ENCODE measurements at places on chromosomes 1 and 21.

DNA sequence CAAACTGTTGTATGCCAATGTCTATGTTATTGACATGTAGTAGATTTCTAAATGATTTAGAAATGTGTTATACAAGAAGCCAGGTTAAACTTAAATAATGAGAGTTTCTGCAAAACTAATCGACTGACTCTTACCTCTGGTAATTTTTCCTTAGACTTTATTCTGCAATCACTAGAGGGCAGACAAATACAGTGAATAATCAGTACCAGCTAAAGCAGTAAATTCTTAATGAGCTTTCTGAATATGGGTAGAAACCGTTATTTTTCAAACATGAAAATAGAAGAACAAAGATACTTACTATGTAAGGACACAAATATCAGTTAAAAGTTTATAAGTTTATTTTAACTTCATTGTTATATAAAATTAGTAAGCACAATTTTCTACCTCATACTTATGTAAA is 97.9 kb upstream of the RGS1 start:
- DNase-seq = no peak

DNA sequence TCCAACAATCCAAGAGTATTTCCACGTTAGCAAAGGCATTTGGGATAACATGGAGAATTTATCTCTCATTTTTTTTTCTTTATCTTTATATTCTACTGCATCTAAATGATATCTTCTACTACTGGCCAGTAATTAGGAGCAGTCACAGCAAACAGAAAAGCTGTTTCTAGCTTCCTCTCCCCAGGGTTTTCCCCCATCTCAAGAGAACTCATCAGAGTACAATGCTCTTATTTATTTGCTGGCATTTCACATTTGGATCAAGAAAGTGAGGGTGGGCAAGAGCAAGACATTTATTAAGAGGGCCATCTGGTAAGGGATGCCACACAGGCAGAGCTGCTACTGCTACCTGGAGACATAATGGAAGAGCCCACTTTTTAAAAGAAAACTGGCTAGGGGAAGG is 368.2 kb downstream of the USH2A start:
- DNase-seq = no peak

- peak; percentile 77 for DNase-seq
Observed at GRCh38 chr1:6497215-6497866, 5.9 kb upstream of the PLEKHG5 start.

DNA sequence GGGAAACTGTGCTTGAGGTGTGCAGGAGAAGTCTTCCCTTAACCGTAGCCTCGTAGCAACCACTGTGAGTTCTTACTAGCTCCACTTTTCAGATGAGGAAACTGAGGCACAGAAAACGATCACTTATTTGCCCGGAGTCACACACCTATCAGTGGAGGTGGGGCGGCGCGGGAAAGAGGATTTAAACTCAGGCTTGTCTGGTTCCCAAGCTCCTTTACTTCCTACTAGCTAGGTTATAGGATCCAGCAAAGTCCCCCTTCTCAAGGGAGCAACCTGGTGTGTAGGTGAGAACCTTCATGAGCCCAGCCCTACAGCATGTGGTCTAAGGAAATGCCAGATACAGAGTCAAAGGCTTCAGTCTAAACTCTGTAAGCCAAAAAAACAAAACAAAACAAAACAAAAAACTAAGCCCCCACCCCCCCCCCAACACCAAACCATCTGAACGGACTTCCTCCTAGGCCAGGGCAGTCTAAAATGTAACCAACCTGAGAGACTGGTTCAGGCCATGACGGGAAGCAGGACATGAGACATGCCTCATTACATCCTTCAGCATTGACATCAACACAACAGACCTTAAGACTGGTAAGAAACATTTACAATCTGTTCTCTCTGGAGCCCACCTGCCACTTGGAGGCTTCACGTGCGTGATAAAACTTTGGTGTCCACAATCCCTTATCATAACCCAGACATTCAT is 709 bp upstream of the FBXO42 start:
- DNase-seq = no peak

DNA sequence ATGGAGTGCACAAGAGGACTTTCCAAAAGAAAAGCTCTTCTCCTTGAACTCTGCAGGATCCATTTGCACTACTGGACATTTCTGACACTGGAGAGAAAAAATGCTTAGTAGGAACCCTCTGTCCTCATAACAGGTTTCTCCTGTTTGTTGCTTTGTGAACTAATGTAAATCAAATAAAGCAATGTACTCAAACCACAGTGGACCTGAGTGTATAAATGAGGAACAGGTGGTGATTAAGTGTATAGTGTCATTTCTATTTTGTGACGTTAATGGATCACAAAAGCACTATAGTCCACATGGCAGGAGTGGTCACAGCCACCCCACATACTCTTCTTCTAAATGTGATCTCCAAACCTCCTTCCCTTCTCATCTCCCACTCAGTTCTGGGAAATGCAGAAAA is 268.4 kb upstream of the DUSP10 start:
- DNase-seq = no peak

- DNase-seq = no peak
Observed at GRCh38 chr1:16171314-16172151, 15.7 kb upstream of the EPHA2 start.

- DNase-seq = no peak
Observed at GRCh38 chr1:92340154-92340553, 41.3 kb downstream of the RPAP2 start.

- no peak for DNase-seq
Observed at GRCh38 chr1:224175617-224176016, 7.4 kb upstream of the DEGS1 start.

DNA sequence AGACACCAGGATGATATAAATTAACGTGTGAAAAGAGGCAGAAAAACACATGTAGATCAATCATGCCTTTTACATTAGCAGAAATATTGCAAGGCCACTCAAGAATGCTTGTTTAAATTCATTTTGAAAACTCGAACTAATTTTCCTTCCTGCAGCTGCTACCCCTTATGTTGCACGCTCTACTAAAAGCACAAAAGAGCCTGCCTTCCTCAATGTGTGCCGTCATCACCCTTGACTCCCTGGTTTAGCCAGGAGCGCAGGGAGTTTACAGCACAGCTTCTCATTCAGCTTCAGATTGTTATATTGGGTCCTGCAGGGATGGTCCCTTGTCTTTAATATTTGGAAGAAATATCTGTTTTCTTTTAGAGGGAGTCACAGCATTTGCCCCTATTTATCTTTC is 10.1 kb upstream of the ST6GALNAC5 start:
- DNase-seq = no peak

DNA sequence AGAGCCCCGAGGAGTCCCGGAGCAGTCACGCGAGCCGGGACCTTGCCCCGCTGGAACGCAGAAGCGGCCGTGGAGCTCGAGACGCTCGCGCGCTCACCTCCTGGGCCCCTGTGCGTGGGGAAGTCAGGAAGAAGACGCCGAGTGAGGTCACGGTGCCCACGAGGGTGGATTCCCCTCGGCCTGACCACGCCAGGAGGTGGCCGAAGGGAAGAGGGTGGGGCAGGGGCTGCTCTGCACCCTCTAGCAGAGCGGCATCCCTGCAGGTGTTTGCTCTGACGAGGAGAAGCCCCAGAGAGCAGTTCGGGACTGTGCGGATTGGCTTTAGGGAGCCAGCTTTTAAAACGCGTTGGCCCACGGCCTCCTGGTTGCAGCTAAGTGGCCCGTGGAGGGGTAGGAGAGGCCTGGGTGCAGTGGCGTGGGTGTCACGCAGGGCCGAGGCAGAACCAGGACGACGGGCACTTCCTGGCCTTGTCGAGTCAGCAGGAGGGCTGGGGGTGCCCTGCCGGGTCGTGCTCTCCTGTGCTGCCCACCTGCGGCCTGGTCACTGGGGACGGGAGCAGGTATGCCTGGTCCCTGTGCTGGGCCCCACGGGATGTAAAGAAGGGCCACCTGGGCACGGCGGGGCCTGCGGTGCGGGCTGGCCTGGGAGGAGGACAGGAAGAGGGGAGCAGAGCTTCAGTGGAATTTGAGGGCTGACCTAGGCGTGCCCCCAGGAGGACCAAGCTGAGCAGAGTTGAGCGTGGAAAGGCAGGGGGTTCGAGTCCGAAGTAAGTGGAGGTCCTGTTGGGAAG is 1.0 kb downstream of the PDXK start:
- no peak for DNase-seq

GRCh38 chr21:42495027-42495426 is 997 bp downstream of the RSPH1 start:
- DNase-seq = no peak

GRCh38 chr1:209305221-209305954 is 278.1 kb upstream of the CAMK1G start:
- DNase-seq = no peak

GRCh38 chr1:94259635-94260289 is 22.4 kb upstream of the ARHGAP29 start:
- no peak for DNase-seq

GRCh38 chr21:16709866-16710550 is 802.8 kb upstream of the CXADR start:
- DNase-seq = peak; percentile 6

DNA sequence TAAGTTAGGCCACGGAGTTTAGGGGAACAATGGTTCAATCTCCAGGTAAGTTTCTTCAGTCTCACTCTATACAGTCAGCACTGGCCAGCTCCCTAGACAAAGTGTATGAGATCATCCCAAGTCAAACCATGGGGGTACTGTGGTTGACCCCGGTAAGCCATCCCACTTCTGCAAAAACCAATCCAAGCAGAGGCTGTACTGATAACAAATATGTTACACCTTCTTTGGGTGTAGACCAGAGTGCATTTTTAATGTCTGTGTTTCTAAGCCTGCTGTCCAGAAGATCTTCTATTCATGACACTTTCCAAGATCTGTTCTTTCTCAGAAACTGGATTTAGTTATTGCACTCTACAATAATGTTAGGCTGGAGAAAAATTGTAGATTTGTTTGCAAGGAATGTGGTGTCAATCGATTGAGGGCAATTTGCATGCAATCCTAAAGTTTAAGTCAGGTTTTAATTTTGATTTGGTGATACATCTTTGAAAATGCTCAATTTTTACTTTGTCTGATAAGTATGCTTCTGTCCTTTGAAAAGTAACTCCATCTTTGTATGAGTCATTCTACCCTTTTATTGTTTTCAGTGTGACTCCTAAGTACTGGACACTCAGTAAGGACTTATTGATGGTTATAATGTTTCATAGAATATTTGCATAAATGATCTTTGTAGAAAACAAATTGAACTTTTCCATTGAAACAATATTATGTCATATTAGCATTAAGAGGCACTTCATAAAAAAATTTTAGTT is 152.4 kb downstream of the HLX start:
- no peak for DNase-seq

GRCh38 chr1:16248007-16248436 is 11.0 kb upstream of the CPLANE2 start:
- DNase-seq = no peak

- DNase-seq = no peak
Observed at GRCh38 chr1:224874775-224875174, 54.7 kb upstream of the DNAH14 start.

- DNase-seq = no peak
Observed at GRCh38 chr1:173934440-173934839, 17.3 kb upstream of the SERPINC1 start.

- no peak for DNase-seq
Observed at GRCh38 chr1:195970209-195970608, 638.0 kb downstream of the KCNT2 start.

DNA sequence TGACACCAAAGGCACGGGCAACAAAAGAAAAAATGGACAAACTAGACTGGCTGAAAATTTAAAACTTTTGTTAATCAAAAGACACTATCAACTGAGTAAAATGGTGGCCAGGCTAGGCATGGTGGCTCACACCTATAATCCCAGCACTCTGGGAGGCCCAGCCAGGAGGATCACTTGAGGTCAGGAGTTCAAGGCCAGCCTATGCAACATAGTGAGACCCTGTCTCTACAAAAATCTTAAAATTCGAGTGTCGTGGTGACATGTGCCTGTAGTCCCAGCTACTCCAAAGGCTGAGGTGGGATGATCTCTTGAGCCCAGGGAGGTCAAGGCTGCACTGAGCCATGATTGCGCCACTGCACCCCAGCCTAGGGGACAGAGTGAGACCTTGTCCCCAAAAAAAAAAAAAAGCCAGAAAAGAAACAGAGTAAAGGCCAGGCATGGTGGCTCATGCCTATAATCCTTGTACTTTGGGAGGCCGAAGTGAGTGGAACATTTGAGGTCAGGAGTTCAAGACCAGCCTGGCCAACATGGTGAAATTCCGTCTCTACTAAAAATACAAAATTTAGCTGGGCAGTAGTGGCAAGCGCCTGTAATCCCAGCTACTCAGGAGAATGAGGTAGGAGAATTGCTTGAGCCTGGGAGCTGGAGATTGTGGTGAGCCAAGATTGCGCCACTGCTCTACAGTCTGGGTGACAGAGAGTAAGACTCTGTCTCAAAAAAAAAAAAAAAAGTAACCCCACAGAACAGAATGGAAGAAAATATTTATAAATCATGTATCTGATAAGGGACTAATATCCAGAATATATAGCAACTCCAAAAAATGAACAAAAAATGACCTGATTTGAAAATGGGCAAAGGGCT is 8.0 kb downstream of the TUT4 start:
- DNase-seq = no peak

- no peak for DNase-seq
Observed at GRCh38 chr1:157725221-157725577, 24.6 kb upstream of the FCRL3 start.

DNA sequence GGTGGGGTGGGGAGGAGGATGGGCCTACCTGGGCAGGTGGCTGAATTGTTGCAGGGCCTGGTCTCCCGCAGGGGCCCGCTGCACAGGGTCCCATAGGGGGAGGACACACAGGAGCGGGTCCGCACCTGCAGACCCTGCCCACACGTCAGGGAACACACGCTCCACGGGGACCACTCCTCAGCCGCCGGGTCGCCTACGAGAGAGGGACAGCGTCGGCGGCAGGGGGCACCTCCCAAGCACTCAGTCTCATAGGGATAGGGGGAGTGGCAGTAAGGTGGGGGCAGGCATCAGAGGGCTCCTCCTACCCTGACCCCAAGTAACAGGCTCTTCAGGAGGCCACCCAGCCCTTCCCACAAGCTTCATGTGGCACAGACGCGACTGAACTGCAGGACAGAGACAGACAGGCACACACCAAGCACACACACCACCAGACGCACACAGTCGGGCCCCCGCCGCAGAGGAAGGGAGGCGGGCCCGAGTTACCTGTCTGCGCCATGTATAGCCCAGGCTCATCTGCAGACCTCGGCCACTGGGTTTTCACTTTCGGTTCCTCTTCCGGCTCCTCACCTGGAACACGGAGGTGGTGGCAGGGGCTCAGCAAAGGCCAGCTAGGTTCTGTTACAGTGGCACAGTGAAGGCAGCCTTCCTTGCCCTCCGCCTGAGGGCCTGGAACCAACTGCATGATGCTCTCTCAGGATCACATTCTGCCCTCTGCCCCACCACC is 19.8 kb downstream of the ADGRB2 start:
- DNase-seq = no peak

DNA sequence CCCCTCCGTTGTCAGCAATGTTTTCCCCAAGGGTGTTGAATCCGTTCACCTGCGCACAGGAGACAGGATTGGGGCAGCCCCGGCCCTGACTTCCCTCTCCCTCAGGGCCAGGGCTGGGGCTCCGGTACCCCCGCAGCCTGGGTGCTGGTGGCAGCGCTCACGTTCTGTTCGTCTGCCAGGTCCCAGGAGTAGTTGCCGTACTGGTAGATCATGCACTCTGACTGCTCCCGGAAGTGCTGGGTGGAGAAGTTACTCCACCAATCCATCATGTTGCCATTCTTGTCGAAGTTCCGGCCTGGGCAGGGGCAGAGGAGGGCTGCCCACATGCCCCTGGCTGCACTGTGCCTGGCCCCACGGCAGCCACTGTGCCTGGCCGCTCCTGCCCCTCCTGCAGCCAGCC is 6.1 kb downstream of the PRXL2B start:
- DNase-seq = no peak
